Fibroblast of skin of right biceps (primary cell): ENCODE measurements at places on chromosomes 3 and 15.
A peak's percentile ranks its signal among the peaks of the same experiment; 100 is the strongest.

DNA sequence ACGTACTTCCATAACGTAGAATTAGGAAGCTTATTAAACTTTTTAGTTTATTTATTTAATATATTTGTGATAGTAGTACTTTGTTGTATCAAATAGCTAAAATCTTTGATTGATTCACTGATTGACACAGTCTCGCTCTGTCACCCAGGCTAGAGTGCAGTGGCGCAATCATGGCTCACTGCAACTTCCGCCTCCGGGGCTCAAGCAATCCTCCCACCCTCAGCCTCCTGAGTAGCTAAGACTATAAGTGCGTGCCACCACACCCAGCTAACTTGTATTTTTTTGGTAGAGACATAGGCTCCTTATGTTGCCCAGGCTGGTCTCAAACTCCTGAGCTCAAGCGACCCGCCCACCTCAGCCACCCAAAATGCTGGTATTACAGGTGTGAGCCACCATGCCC is 5.7 kb downstream of the APH1B start:
- no peak for DNase-seq

DNA sequence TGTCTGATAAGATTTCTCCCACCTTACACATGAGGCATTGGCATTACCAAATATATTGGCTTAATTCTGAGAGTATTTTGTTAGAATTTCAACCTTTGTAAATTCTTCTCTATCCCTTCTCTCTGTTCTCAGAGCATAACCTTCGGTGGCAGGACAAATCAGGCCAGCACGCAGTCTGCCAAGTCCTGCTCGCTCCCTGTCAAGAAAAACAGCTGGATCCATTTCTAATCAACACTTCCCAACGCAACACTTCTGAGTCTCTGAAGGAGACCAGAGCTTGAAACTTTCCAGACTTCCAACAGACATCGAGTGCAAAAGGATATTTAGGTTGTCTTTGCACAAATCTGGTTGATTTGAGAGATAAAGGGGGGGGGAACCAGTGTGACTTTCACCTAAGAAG is 125.7 kb downstream of the SV2B start:
- no peak for DNase-seq

GRCh38 chr15:51619331-51620035 is 3.1 kb downstream of the DMXL2 start:
- no peak for DNase-seq

DNA sequence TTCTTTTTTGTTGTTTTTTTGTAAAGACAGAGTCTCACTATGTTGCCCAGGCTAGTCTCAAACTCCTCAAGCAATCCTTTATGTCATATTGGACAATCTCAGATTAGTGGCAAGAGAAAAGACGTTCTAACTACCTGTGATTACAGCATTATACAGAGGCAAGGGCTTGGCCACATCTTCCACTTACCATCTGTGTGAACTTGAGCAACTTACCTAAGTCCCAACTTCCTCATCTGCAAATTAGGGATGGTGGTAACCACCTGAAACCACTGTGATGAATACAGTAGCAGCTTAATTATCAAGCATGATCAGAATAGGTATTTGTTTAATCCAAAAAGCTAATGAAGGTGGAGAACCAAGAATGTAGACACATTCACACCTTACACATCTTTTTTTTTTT is 16.1 kb downstream of the LRRC2 start:
- DNase-seq, result no peak

DNA sequence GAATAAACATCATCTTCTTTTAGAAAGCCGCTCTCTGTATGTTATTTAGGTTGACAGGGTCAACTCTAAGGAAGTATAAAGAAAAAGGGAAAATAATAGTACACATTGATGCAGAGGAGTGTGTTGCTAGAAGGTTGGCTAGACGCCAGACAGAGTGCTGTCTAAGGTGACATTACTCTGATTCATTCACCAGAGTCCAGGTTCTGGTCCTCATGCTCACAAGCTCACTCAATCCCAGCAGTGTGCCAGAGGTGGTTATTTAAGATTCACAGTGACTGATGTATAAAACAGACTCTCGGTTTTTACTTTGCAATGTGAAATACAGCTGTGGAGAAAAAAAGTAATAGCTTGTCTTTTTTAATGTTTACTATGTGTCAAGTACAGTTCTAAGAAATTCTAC is 1.7 kb downstream of the CFAP44 start:
- no peak for DNase-seq

DNA sequence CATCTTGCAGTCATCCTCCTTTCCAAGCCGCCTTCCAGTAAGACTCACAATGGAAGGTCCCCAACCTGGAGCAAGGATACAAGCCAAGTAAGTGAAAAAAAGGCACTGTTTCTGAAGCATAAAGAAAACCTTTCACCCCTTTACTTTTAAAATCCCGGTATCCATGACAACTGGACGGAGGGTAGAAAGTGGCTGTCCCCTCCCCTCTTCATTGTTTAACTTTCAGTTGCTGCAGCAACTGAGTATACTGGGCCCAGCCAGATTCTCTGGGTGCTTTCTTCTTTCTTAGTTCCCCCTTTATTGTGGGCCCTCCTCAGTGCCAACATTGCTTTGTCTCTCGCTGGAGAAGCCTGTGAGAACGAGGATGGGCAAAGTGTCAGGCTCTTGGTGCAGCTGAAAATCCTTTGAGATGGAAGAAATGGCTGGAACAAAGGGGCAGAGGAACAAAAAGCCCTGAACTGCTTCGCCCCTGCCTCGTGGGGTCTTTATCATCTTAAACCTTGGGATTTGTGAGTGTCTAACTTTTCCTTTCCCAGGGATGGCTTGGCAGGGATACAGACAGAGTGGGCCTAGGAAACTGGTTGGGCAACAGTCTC is 224.0 kb upstream of the RGMA start:
- no peak for DNase-seq

DNA sequence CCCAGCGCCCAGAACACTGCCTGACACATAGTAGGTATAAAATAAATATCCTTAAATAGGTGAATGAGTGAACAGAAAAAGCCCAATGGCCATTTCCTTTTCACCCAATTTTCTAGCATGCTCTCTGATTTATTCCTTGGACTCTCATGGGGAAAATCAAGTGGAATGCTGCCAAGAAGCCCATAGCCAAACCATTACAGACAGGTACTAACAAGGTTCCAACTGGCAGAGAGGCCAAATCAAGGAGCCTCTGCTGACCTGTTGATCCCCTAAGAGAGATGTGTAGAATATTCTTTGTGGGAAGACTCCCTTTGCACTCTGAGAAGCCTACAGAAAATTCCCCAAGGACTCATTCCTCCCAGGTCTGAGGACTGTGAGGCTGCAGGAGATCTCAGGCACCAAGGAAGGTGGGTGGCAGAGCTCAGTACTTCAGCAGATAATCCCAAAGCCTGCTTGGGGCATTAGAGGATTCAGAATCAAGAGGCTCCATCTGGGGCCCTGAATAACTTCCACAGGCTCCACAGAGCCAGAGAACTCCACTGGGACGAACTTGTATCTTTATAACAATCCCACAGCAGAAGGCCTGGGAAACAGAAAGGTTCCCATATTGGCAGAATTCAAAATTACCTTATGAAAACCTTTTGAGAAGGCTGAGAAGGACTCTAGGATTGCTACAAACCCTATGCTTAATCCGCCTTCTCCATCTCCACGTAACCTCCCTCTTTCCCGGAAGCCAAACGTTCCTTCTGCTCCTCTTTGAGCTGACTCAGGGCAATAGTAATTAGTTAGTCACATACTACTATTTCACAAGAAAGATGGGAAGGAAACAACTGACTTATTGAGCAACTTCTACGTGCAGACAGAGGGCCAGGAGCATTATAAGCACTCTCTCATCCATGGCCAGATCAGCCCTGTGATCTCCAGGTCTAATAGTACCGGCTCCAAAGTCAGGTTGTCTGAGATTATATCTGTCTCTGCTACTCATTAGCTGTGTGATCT is 34.5 kb downstream of the PRICKLE2 start:
- DNase-seq, result peak; percentile 93

DNA sequence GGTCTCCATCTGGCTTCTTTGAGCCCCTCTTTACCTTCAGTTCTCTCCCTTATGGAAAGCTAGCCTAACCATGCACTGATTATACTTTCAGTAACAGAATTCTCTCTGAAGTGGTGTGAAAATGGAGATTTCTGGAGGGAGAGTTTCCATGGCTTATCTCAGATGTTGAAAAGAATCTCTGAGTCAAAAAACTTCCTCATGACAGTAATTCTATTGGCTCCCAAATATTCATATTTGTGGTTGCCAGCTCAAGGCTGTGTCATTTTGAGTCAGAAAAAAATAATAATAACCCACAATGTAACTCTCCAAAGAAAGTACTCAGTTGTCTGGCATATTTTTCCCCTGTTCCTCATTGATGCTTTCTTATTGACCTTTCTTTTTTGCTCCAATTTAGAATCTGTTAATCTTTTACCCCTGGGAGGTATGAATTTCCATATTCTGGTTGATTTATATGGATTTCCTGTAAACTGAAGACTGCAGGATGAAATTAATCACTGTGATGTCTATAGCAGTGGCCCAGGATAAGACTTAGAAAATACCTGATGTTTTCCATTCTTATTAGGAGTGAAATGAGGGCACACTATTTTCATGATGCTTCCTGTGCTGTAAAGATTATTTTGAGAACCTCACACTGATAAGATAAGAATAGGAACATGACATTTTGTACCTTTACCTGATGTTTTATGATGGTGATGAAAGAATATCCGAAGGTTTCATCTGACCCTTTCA is 149.5 kb upstream of the EPHA3 start:
- peak; percentile 96 for DNase-seq

- DNase-seq, result no peak
Observed at GRCh38 chr15:39959411-39959810, 25.5 kb downstream of the EIF2AK4 start.

- peak; percentile 87 for DNase-seq
Observed at GRCh38 chr3:129893581-129894070, at the start of gene TMCC1. Gene TMCC1 (minus strand): TSS chr3:129893711.

DNA sequence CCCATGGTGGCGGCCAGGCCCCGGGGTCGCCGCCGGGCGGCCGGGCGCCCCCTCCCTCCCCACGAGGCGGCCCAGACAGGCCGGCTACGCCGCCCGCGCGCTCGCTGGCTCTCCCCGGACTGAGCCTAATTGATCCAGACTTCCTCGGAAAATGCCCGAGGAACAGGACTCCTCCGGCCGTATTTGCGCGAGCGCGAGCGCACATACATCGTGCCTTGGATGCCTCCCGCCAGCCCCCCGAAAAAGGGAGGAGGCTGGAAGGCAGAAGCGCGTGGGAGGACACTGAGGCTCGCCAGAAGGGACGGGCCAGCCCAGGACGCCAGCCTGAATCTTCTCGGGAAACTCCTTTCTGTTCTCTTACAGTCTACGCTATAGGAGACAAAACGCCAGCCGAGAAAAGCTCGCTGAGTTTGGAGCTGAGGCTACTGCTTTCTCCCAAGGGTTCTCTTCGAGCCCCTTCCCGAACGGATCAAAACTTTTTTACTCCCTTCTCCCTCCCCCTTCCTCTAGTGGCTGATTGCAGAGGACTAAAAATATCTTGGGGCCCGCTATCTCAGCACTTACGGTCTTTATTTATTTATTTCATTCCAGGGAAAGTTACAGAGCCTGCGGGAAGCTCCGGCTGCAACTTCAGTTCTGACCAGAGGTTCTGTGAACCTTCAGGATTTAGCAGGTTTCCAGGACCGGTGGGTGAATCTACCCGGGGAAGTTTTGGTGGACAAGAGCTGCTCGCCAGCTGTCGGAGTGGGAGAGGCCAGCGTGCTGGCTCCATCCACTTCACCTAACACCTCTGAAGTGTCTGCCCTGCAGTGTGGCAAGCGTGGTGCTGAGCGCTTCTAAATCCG is at the start of gene PDZRN3:
Gene PDZRN3, minus strand, starts transcription at position 121 of the 845 bp plus-strand sequence.
- peak; percentile 90 for DNase-seq

GRCh38 chr15:80837006-80837405 is 57.8 kb downstream of the CEMIP start:
- peak; percentile 23 for DNase-seq

DNA sequence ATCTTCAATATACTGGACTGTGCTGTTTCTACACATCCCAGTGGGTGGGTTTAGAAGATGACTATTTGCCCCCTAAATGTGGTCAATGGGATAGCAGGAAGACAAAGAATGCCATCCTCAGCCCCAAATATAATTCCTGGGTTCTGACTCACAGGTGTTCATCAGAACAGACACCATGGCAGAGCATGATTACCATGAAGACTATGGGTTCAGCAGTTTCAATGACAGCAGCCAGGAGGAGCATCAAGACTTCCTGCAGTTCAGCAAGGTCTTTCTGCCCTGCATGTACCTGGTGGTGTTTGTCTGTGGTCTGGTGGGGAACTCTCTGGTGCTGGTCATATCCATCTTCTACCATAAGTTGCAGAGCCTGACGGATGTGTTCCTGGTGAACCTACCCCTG is 3.0 kb downstream of the CXCR6 start:
- peak; percentile 40 for DNase-seq

GRCh38 chr15:48103647-48104046 is 17.1 kb upstream of the SLC24A5 start:
- DNase-seq, result no peak

DNA sequence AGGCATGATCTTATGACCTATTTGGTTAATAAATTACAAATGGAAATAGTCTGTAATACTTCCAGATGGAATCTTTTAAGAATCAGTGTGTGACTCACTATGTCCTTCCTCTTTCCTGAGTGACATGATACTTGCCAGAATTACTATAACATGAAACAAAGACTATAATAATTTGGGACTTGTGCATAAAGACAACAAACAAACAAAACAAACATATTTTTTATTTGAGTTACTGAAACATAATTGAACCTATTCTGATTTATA is 1268.1 kb downstream of the OTOL1 start:
- DNase-seq, result peak; percentile 2

- DNase-seq, result peak; percentile 51
Observed at GRCh38 chr15:74768771-74769342, 13.0 kb upstream of the CSK start.

GRCh38 chr15:95944193-95944592 is 386.3 kb upstream of the NR2F2 start:
- no peak for DNase-seq

DNA sequence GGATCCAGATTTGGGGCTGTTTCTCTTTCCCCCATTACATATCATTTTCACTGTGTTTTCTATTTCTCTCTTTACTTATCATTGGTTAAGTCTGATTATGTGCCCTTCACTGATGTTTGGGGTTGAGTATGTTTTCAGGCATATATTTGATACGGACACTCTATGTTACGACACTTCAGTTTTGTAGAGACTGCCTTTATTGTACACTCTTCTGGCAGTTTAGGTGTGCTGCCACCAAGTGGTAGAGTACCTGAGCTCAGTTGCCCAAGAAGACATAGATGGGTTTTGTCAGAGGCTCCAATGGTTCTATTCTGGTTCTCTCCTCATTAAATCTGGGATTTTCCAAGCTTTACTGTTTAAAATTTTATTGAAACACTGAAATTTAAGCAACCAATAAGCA is 255.0 kb upstream of the ROPN1 start:
- peak; percentile 26 for DNase-seq

- no peak for DNase-seq
Observed at GRCh38 chr15:43930079-43930478, 103.3 kb downstream of the WDR76 start.

DNA sequence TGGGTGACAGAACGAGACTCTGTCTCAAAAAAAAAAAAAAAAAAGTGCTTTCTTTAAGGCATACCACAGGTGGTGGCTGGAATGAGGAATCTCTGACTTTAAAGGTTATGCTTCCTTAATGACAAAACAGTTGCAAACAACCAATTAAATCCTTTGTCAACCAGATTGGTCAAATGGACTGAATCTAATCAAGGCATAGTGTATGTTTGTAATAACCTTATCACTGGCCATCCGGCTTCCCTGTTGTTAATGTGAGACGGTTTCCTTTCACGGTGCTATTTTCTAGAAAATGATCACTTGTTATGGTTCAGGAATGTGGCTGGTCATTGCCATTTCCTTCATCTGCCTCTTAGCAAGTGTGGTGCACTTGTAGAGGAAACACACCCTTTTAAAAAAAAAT is 75.9 kb downstream of the FLNB start:
- no peak for DNase-seq
